Parietal lobe (tissue), 2 donors: ENCODE measurements at places on chromosomes 11 and 22. TPM values are rescaled to one million over a fixed set of nuclear protein-coding genes. Genes with fewer than 3 reads are reported as not detected.

The ST14 gene
- total RNA-seq, result 0.31 TPM

The NRIP3 gene
- total RNA-seq, result 8.8 TPM

The MGAT3 gene
- 26.6 TPM for total RNA-seq

The PIH1D2 gene
- 2.2 TPM for total RNA-seq

The NRGN gene
- total RNA-seq, result 1.9 TPM
